Activated naive CD4-positive, alpha-beta T cell treated with anti-CD3 and anti-CD28 coated beads for 36 hours (primary cell): ENCODE measurements at places on chromosomes 1 and 21.

DNA sequence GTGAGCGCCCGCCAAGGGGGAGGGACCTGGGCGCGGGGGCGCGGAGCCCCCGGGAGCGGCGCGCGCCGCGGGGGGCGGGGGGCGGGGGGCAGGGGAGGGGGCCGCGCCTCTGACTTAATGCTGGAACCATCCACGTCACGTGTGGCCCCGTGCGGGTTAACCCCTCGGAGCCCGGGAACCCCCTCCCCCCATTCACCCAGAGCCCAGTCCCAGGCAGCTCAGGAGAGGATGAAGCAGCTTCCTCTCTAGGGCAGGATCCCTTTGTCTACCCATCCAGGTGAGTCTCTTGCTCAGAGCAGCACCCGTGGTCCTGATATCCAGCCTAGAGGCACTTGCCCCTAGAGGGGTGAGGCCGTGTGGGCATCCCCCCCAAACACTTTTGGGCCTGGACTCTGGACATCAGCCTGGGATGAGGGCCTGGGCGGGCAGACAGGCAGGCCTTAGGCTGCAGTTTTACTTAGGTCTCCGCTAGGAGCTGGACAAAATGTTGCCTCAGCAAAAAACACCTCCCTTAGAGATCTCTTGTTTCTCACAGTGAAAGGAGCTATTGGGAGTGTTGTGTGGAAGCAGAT lies at the start of gene ALX3:
Gene ALX3, minus strand, starts transcription at position 2 of the 572 bp plus-strand sequence. CDS start 60 bp downstream, outside the sequence.
- peaks cover 14% of the 10 kb centered on the region for H3K4me1 ChIP-seq
- peaks cover 61% of the 10 kb centered on the region for H3K27me3 ChIP-seq

- peaks cover 5% of the 10 kb centered on the region for H3K4me1 ChIP-seq
- no peak overlapping the region for H3K27ac ChIP-seq
- H3K27me3 ChIP-seq: peaks cover 55% of the 10 kb centered on the region
- no peak overlapping the region for H3K4me3 ChIP-seq
- H3K36me3 ChIP-seq: no peaks in the 10 kb centered on the region
- DNase-seq: no peak
Observed at GRCh38 chr1:37040773-37041172, 6.5 kb upstream of the GRIK3 start.

GRCh38 chr1:229068270-229068987 lies 202.5 kb upstream of the RAB4A start:
- DNase-seq: no peak
- no peak overlapping the region for H3K27ac ChIP-seq
- no peak overlapping the region for H3K4me3 ChIP-seq
- H3K4me1 ChIP-seq: peaks cover 10% of the 10 kb centered on the region
- no peaks in the 10 kb centered on the region for H3K36me3 ChIP-seq

- DNase-seq: no peak
- no peak overlapping the region for H3K4me3 ChIP-seq
- H3K36me3 ChIP-seq: no peaks in the 10 kb centered on the region
- no peak overlapping the region for H3K27ac ChIP-seq
- no peaks in the 10 kb centered on the region for H3K4me1 ChIP-seq
Observed at GRCh38 chr1:242515555-242515954, 8.9 kb downstream of the PLD5 start.

GRCh38 chr1:26280333-26281042 lies 602 bp downstream of the SH3BGRL3 start:
- H3K27ac ChIP-seq: peak overlapping the region; percentile 83
- H3K4me1 ChIP-seq: peaks cover 88% of the 10 kb centered on the region
- H3K4me3 ChIP-seq: peak overlapping the region; percentile 81
- peaks cover 35% of the 10 kb centered on the region for H3K36me3 ChIP-seq
- no peaks in the 10 kb centered on the region for H3K27me3 ChIP-seq

DNA sequence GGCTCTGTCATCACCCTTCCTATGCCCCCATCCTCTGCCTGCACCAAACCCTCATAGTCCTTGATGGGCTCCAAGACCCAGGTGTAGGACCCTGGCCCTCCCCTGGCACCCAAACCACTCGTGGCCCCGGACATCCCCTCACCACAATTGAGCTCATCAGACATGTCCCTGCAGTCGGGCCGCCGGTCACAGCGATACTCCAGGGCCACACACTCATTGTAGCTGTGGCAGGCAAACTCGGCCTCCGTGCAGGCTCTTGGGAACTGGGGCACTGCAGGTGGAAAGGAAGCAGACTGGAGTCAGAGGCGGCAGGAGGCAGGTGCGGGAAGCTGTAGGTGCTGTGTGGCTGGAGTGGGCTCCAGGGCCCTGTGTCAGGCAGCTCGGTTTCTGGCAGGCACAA lies 49.3 kb downstream of the HSPG2 start:
- DNase-seq: no peak
- no peaks in the 10 kb centered on the region for H3K36me3 ChIP-seq
- no peaks in the 10 kb centered on the region for H3K27me3 ChIP-seq
- no peak overlapping the region for H3K4me3 ChIP-seq
- no peaks in the 10 kb centered on the region for H3K4me1 ChIP-seq
- H3K27ac ChIP-seq: no peak overlapping the region

DNA sequence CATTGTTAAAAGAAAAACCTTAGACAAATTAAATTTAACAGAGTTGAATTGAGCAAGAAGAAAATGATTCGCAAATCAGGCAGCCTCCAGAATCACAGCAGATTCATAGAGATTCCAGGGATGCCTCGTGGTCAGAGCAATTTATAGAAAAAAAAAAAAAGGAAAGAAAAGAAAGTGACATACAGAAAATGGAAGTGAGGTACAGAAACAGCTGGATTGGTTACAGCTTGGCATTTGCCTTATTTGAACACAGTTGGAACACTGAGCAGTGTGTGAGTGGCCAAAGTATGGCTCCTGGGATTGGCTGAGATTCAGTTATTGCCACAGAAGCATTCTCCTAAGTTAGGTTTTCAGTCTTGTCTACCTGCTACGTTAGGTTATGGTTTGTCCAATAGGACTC lies 9.1 kb upstream of the C21orf91 start:
- no peak overlapping the region for H3K4me3 ChIP-seq
- H3K27ac ChIP-seq: no peak overlapping the region
